Renal cortical epithelial cell (primary cell): ENCODE measurements at places on chromosomes 5 and 9. TPM values are rescaled to one million over a fixed set of nuclear protein-coding genes. Genes with fewer than 3 reads are reported as not detected.

Gene SRD5A1
- total RNA-seq = 25.9 and 45.1 TPM in 2 replicates

Gene MLLT3
- 40.0 and 54.5 TPM in 2 replicates for total RNA-seq

Gene PDZD2
- 6.6 and 14.2 TPM in 2 replicates for total RNA-seq

Gene WDR5
- 18.4 and 23.1 TPM in 2 replicates for total RNA-seq

Gene NSMF
- 12.0 and 20.4 TPM in 2 replicates for total RNA-seq

Gene SDHA
- total RNA-seq = 128 and 233 TPM in 2 replicates

Gene GPR151
- total RNA-seq = not detected in 2 replicates

Gene TNFSF15
- total RNA-seq = 1.3 and 7.3 TPM in 2 replicates

Gene SPINK6
- not detected in 2 replicates for total RNA-seq

Gene NTNG2
- 0.15 and 0.17 TPM in 2 replicates for total RNA-seq
